ENCODE measurements at places on chromosomes 3 and 15.

DNA sequence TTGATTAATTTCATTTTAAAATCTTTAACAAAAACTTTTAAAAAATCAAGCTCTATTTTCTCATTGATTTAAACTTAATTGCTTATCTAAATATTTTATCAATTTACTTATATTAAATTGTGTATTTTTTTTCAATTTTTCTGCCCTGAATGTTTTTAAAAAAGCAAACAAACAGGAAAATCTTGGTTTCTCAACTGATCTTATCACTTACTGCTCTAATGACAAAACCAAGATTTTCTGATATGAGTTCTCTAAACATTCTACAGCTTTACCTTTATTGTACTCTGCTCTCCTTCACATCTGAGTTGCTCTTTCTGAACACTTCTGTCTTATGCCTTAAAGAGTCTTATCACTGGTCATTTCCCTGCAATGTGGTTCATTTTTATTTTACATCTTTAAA lies 587.8 kb upstream of the BCHE start:
- DNase-seq: no peak

GRCh38 chr3:184316792-184317191 lies 2.4 kb downstream of the EIF4G1 start:
- no peak for DNase-seq

- DNase-seq: no peak
These were observed 91.6 kb upstream of the CBLB start for GRCh38 chr3:105960381-105960780.

- no peak for DNase-seq
These were observed 271.2 kb upstream of the CTDSPL start for GRCh38 chr3:37590328-37591079.

GRCh38 chr15:51494411-51495314 lies 127.9 kb downstream of the DMXL2 start:
- no peak for DNase-seq

GRCh38 chr15:58460116-58460790 lies 28.5 kb downstream of the LIPC start:
- no peak for DNase-seq

DNA sequence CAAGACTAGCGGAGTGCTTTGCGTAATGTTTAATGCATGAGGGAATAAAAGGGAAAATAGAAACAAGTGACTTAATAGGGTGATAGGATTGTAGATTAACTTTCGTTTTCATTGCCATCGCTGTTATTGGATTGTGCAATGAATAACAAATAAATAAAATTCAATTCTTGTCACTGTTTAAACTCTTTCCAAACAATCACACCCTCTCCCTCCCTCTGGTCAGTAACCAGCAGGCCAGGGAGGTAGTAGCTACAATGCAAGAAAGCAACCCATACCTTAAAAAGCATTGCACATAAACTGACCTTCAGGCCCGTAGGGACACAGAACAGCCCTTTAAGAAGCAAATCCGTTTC lies 705 bp upstream of the TFRC start:
- DNase-seq: no peak

GRCh38 chr15:80988148-80988796 lies 1.3 kb downstream of the MESD start:
- DNase-seq: no peak

All from cortex of kidney (tissue), 1 donor.